ENCODE measurements at places on chromosomes 7 and 10.

GRCh38 chr10:25084447-25084846 is 68.0 kb downstream of the THNSL1 start:
- DNase-seq: no peak

DNA sequence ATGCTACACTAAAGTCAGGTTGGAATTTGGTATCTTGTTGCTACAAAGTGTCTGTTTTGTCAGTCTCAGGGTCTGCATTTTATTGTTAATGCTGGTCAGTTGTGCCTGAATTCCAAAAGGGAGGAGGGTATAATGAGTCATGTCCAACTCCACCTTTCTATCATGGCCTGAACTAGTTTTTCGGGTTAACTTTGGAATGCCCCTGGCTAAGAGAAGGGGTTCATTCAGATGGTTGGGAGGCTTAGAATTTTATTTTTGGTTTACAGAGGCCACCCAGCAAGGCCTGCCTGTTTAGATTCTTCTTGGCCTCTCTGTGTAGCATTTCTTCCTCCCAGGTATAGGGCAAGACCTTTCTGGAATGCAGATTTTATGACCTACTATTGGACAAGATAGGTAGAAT is 93.2 kb downstream of the SKIDA1 start:
- DNase-seq: peak; percentile 52

GRCh38 chr10:120415709-120416330 is 41.2 kb upstream of the PLPP4 start:
- DNase-seq: no peak

- DNase-seq: peak; percentile 56
Observed at GRCh38 chr7:8154272-8154671, 107.7 kb downstream of the ICA1 start.

DNA sequence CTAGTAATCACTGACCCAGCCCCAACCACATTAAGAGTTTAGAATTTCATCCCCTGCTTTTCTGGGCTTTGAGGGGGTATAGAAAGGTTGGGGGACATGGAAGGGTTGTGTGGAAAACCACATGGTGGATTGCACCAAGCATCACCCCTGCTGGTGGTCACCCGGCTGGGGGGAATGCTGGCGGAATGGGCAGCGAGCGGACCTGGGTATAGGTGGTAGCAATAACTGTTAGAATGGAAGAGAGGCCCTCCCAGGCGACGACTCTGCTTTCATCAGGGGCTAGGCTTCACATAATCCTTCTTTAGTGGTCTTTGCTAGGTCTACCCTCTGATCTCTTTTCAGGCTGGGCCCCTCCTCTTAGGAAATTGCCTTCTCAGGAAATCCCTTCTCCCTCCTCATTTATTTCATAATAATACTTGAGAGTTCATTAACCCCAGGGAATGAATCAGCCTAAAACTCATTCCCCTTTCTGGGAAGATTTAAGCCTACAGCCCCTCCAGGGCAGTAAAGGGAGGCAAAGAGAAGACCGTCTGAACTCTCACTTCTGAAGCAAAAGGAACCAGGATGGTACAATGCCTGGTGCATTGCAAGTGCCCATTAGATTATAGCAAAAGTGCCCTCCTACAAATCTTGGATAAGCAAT is 90.7 kb upstream of the LEP start:
- no peak for DNase-seq

DNA sequence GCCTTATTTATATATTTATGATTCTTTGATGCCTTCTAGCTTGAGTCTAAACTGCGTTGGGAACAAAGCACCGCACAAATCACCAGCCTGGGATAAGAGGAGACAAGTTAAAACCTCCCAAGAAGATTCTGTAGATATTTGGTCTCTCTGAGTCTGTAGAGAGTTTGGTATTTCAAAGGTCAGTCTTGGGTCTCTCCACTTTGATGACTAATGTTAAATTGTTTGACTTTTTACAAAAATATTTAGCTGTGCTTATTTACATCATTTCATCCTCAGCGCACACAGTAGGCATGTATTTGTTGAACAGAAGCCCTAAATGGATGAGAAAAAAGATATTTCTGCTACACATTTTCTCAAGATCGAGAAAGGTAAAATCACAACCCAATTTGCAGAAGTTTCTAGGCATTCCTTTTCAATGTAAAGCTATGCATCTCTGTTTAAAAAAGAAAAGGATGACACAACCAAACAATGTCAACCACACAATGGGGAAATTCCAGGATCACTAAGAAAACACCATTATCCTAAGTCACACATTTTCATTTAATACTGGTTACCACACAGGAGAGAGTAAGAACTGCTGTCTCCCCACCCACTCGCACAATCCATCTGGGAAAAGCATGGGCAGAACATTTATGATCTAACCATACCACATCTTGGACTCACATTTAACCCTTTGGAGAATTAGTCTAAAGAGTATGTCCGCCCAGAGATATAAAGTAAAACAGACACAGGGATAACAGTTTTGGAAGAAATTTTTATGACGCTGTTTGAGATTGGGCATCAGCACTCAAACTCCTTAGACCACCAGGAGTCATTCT is 4.4 kb downstream of the CDK6 start:
- no peak for DNase-seq

DNA sequence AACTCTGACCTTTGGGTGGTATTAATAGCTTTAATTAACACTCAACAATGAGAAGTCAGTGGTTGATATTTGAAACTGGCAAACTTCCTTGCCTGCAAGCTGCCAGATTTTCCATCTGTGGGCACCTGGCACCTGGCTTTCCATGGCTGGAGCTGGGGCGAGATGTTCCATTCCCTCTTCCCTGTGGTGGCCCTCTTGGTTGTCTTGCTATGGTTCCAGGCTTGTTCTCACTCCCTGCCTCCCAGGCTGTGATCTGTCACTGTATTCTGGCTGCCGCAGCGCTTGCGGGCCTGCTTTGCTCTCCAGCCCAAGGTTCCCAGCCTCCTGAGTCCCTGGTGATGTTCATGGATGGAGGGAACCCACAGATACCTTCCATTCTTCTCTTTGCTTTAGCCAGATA is 201.0 kb downstream of the FRMD4A start:
- DNase-seq: no peak

- no peak for DNase-seq
Observed at GRCh38 chr7:121182902-121183301, 145.9 kb upstream of the WNT16 start.

DNA sequence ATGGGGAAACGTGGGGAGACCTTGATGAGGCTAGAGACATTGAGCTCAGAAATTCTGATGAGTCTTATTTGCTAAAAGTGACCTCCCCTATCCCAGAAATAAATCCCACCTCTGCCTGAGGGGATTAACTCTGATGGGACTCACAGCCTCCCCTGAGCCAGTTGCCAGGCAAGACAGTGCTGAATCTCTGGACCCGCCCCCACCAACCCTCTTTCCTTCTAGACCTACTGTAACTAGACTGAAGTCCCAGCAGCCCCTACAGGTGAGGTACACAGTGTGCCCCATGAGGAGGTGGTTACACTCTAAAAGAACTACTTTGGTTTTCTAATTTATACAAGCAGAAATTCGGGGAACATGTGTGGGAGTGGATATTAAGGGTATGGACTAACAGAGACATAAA is 42.9 kb downstream of the PTPRE start:
- DNase-seq: no peak

- DNase-seq: peak; percentile 81
Observed at GRCh38 chr7:18570890-18571478, 75.4 kb downstream of the HDAC9 start.

- no peak for DNase-seq
Observed at GRCh38 chr7:45596665-45597095, 22.5 kb downstream of the ADCY1 start.

DNA sequence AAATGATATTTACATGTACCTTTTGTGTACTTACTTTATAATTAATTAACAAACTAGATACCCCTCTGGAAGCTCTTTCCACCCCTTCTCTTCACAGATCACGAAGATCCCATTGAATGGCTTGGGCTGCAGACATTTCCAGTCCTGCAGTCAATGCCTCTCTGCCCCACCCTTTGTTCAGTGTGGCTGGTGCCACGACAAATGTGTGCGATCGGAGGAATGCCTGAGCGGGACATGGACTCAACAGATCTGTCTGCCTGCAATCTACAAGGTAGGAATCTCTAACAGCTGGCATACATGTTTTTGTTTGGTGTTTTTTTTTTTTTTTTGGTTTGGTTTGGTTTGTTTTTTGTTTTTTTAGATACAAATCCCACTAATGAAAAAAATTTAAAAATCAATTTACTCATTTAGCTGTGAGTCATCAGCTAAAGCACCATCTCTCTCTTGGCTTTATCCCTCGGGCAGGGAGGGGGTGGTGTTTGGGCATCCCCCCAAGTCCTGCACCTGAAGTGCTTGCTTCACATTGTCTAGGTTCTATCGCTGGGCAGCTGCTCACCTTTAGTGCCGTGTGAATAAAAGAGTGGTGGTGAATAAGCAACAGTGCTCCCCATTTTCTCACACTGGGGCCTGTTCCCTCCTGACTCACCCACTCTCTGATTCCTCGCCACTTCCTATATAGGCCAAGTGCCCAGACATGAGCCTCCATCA is 68.9 kb downstream of the MET start:
- no peak for DNase-seq

DNA sequence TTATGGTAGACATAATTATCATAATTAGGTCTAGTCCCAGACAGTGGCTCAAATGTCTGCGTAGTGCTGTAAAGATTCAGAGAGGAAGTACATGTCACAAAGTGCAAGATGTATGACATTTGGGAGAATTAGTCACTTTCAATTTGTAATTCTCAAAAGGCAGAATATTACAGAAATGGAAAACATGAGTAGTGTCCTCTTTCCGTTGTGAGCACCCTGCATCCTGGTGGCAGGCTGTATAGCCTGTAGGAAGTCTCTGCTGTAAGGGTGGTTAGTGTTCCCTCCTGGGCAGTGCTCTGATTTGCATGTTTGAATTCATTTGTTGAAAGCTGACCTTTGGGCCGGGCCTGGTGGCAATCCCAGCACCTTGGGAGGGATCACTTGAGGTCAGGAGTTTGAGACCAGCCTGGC is 17.0 kb downstream of the CDK14 start:
- DNase-seq: no peak

DNA sequence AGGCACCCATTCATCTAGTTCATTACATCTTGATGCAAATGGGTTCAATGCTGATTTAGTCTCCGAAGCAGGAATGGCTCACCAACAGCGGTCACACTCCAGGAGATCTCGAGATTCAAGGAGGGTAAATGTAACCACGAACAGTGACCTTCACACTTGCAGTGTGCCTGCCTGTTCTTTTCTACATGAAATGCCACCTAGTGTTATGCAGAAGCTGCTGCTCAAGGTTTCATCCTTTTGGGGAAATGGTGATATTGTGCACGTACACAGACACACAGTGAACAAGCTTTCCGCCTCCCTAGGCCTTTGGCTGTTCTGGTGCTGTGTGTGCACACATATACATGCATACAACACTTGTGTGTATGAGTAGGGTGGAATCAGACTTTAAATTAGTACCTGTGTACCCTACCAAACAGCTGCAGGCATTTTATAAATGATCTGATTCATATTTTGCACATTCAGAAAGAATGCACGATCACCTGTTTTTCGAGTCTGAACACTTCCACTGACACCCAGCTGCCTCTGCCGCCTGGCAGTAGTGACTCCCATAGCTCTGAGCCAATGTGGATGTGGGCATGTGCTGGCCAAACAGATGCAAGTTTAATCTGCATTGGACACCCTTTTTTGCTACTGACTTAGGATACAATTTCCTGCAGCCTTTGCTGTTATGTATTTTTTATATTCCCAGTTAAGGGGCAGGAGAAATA is 100.5 kb downstream of the TACC2 start:
- peak; percentile 31 for DNase-seq

- DNase-seq: peak; percentile 79
Observed at GRCh38 chr10:103193107-103193819, at the start of gene NT5C2. TSS of gene NT5C2 (minus strand) at chr10:103193272. CDS start at chr10:103174958, 18,314 bp downstream.

DNA sequence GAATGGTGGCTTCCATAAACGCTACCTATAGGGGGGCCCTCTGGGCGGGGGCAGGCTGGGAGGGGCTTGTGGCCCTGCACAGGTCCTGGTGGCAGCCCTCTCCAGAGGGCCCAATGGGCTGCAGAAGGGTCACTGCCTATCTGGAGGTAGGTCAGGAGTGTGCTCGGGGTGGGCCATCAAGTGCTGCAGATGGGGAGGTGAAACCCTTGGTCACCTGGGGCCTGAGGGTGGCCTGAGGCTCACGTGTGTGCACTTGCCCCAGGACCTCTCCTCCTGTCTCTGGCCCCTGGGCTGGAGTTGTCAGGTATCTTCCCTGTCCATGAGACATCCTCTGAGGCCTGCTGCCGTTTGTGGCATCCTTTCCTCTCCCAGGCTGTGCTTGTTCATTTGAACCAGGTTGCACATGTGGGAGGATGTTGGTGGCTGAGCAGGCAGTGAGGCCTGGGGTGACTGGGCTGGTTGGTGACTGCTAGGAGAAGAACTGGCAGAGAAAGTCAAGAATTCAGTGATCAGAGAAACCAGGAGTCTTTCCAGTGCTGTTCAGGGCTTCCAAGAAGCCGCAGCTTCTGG is 21.1 kb upstream of the SH2D4B start:
- no peak for DNase-seq

DNA sequence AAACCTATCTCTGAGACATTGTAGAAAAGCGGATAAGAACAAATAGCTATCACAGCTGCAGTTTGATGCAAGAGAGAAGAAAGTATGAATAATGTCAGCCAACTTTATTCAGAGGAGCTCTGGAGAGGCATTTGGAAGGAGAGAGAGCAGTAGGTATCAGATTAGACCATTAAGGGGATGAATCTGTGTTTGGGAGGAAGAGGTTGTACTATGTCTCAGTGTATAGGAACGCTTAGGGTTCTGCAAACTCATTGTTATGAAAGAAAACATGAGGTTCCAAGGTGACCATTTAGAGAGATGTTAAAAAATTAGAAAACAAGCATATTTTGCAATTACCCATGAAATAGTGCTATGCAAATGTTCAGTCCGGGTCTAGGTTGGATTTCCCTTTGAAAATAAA is 207.5 kb upstream of the GNAI1 start:
- DNase-seq: no peak

GRCh38 chr7:37670436-37670835 is 13.1 kb upstream of the GPR141 start:
- no peak for DNase-seq

DNA sequence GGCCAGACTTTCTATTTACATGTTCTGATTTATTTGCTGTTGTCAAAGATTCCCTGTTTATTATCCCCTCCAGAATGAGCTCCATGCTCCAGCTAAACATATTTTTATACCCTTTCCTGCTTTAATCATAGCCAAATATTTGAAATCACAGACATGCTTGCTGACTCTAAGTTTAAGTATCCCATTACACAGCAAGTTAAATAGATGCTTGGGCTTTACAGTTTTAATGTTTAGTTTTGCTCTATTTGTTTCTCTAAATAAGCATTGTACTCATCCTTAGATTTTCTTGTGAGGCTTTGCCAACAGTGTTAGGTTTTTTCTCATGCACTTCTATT is 196.8 kb downstream of the TAX1BP1 start:
- DNase-seq: no peak

All from T47D (cell line).